Esophagus muscularis mucosa (tissue), 4 donors: ENCODE measurements at places on chromosomes 2 and 18. TPM values are rescaled to one million over a fixed set of nuclear protein-coding genes. Genes with fewer than 3 reads are reported as not detected.

GRCh38 chr18:63762518-63762917 is 12.7 kb upstream of the SERPINB7 start:
- DNase-seq = no peak
- no peak overlapping the region for H3K27ac ChIP-seq
- H3K27me3 ChIP-seq = no peaks in the 10 kb centered on the region
- no peak overlapping the region for H3K4me3 ChIP-seq
- no peaks in the 10 kb centered on the region for H3K4me1 ChIP-seq

DNA sequence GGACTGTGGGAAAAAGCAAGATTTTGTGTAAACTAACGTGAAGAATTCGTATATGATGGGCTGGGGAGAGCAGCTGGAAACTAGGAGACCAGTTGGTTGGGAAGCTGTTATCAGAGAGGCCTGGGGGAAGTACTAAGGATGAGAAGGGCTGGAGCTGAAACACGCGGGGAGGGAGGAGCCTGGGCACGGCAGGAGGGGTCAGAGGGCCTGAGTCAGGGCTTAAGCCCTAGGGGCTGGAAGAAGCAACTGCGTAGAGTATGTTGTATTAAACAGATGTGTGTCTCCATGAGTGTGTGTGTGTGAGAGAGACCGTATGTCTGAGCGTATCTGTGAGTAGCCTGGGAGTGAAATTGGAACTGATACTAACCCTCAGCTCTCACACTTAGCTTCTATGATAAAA is 8.4 kb downstream of the POMC start:
- H3K4me1 ChIP-seq = peaks cover 6% of the 10 kb centered on the region
- no peaks in the 10 kb centered on the region for H3K36me3 ChIP-seq
- DNase-seq = no peak
- H3K27me3 ChIP-seq = no peaks in the 10 kb centered on the region
- no peak overlapping the region for H3K4me3 ChIP-seq

GRCh38 chr2:53768242-53768542 is 588 bp downstream of the CHAC2 start:
- H3K4me1 ChIP-seq = peaks cover 12% of the 10 kb centered on the region
- H3K36me3 ChIP-seq = peaks cover 12% of the 10 kb centered on the region
- H3K4me3 ChIP-seq = peak overlapping the region; percentile 78
- no peak for DNase-seq

- H3K36me3 ChIP-seq = no peaks in the 10 kb centered on the region
- H3K4me1 ChIP-seq = no peaks in the 10 kb centered on the region
- H3K27me3 ChIP-seq = no peaks in the 10 kb centered on the region
- H3K4me3 ChIP-seq = no peak overlapping the region
Measured at GRCh38 chr2:74695663-74696062, 41.6 kb downstream of the SEMA4F start.

DNA sequence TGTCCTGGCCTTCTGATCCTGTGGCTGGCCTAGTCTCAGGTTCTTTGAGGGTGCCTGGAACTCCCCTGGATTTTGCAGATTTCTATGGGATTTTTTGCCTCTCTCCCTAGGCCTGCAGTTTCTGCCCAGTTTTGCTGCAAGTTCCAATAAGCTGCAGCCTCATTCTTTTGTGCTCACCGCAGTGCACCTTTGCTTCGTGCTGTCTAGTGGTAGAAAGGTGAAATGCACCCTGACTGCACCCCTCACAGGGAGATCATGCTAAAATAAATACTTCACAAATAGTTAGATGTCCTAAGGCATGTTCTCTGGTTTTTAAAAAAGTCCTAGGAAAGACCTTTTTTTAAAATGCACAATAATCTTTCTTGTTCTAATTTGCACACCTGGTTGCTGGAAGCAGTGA is 72.5 kb downstream of the GNAL start:
- no peaks in the 10 kb centered on the region for H3K4me1 ChIP-seq
- H3K36me3 ChIP-seq = no peaks in the 10 kb centered on the region
- no peak overlapping the region for H3K27ac ChIP-seq
- H3K27me3 ChIP-seq = no peaks in the 10 kb centered on the region
- peak; percentile 4 for DNase-seq

DNA sequence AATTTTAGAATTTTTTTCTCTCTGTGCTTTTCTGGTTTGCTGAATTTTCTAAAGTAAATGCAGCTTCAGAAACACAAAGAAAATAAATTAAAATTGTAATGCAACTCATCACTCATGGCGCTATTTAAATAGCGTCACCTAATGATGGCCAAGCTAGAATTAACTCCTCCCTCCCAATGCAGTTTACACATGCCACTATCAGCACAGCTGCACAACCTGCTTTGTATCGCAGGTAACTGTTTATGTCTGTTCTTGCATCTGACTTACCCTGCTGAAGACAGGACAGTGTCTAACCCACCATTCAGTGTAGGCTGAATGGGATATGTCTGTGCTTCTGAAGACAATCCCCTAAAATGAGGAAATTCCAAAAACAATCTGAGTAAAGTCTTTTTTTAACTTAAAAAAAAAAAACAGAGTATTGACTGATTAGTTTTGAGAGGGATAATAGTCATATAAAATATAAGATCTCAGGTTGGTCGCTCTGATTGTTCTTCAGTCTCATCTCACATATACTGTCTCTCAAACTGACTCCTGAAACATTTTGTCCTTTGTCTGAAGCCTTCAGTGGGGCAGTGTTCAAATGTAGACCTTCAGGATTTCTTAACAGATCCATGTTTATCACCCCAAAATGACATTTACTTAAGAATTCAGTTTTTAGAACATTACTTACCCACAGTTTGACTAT is 271.4 kb downstream of the ZEB2 start:
- no peak for DNase-seq
- H3K27me3 ChIP-seq = no peaks in the 10 kb centered on the region
- H3K4me3 ChIP-seq = no peak overlapping the region
- no peaks in the 10 kb centered on the region for H3K4me1 ChIP-seq
- H3K36me3 ChIP-seq = no peaks in the 10 kb centered on the region

DNA sequence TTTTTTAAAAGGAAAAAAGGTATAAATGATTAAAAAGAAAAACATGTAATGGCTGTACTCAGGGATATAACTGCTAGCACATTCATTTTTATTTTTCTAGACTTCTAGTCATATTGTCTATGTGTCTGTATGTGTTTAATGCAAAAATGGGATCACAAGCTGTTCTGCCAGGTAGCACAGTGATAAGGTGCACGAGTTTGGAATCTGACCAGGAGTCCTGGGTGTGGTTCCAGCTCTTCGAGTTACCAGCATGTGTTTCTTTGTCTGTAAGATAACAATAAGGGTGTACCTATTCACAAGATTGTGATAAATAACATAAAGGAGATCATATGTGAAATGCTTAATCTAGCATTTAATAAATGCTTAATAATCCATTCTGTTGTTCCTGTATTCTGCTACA is 145.3 kb downstream of the PKP4 start:
- H3K4me3 ChIP-seq = no peak overlapping the region
- H3K27me3 ChIP-seq = no peaks in the 10 kb centered on the region
- no peak overlapping the region for H3K27ac ChIP-seq

DNA sequence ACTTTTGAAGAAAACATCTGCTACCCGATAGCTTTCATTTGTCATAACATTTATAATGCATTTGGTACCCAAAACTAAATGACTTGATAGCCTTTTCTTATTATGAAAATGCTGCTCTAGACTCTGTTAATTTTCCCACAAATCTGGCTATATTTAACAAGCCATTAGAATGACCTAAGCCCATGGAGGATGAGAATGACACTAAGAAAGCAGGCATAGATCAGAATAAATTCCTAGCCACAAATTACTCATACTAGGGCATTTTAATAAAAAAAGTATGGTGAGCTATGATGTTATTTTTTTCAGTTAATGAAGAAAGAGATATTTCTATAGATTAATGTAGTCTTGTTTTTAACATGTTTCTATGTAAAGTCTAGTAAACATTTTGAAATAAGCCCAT is 1728.3 kb downstream of the SUCLG1 start:
- no peaks in the 10 kb centered on the region for H3K4me1 ChIP-seq
- no peaks in the 10 kb centered on the region for H3K27me3 ChIP-seq
- DNase-seq = no peak
- no peak overlapping the region for H3K4me3 ChIP-seq
- H3K27ac ChIP-seq = no peak overlapping the region

GRCh38 chr2:90207454-90208058 is 1516.1 kb downstream of the RPIA start:
- H3K36me3 ChIP-seq = no peaks in the 10 kb centered on the region
- no peaks in the 10 kb centered on the region for H3K27me3 ChIP-seq
- H3K4me3 ChIP-seq = no peak overlapping the region
- DNase-seq = no peak
- no peak overlapping the region for H3K27ac ChIP-seq

DNA sequence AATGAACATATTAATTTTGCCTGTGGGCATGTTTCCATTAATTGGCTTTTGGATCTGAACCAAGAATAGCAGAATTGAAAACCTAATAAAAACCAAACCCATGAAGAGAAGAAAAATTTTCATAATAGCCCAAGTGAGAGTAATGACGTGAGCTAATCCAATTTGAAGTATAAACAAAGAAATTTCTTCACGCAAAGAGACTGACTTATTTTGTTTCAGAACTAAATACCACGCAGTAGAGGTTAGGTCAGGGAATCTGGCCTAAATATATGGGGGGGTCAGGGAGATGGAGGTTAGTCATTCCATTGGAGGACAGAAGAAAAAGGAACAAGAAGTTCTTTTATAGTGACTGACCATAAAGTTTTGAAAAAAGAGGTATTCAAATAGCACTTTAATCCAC is 94.1 kb upstream of the CYP1B1 start:
- H3K36me3 ChIP-seq = no peaks in the 10 kb centered on the region
- no peaks in the 10 kb centered on the region for H3K4me1 ChIP-seq
- H3K27me3 ChIP-seq = no peaks in the 10 kb centered on the region

DNA sequence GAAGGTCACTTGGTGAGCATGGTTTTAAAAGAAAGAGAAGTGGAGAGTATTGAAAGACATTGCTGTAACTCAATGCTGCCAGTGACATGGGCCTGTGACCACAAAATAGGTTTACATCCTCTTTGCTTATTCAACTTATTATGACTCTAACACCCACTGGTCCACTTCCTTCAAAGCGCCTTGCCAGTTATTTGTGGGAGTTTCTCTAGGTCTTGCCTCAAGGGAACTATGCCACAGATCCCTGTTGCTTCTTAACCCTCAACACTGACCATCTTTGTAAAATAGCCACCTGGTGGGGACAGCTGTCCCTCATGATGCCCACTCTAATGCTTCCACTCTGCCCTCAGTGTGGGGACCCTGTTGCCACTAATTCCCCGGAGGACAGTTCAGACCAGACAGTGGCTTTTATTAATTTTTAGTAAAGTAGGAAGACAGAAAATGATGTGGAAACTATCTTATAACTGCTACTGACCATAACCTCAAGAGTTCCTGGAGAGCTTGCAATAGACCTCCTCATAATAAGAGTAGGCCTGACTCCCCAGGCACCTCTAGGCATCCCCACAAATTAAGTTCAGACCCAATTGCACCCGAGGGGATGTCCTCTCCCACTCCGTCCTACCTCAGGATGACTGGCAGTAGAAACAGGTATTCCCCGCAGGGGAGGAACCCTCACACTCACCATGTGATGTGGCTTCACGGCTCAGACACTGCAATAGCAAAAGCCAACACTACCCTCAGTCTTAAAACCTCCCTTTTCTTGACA is 31.3 kb upstream of the SLC25A52 start:
- no peak overlapping the region for H3K4me3 ChIP-seq
- no peak overlapping the region for H3K27ac ChIP-seq
- H3K4me1 ChIP-seq = no peaks in the 10 kb centered on the region

DNA sequence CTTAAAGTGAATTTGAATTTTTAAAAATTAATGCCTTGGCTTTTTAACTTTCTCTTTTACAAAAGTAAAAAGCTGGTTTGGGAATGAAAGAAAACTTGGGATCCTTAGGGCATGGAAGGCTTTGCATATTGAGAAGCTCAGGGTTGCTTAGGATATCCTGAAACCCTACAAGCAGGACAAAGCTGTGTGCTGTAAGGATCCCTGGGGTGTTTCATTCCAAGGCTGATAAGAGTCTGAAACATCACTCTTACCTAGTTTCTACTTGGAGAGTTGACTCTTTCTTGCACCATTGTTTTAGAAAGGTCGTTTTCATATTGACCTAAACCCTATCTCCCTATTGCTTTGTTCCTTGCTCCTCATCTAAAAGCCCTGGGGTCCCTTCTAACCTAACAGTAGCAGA is 325.9 kb upstream of the NT5C1B start:
- H3K4me1 ChIP-seq = peaks cover 16% of the 10 kb centered on the region
- H3K4me3 ChIP-seq = no peak overlapping the region
- no peaks in the 10 kb centered on the region for H3K36me3 ChIP-seq
- no peaks in the 10 kb centered on the region for H3K27me3 ChIP-seq

DNA sequence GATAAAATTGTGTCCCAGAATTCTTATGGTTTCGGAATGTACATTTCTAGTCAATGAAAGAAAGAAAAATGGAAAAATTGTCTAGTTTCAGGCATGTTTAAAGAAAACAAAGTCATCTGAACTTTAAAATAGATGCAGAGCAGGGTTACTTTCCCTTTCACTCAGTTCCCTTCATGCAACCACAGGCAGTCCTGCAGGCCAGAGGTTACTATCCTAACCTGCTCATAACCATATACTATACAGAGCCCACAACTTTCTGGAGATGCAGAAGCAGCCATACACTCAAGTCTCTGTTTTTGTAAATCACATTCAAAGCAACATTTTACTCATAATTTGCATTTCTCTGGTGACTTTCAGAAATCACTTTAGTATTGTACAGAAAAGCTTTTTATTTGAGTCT is 690.3 kb downstream of the MBD2 start:
- no peak overlapping the region for H3K27ac ChIP-seq
- no peak for DNase-seq
- H3K4me1 ChIP-seq = no peaks in the 10 kb centered on the region
- H3K4me3 ChIP-seq = no peak overlapping the region
- no peaks in the 10 kb centered on the region for H3K36me3 ChIP-seq
- H3K27me3 ChIP-seq = no peaks in the 10 kb centered on the region

- no peak for DNase-seq
- H3K27me3 ChIP-seq = no peaks in the 10 kb centered on the region
- peak overlapping the region; percentile 56 for H3K4me3 ChIP-seq
Measured at GRCh38 chr2:109031476-109032228, 42.6 kb upstream of the EDAR start.

GRCh38 chr2:210528716-210529115 is 27.7 kb upstream of the CPS1 start:
- no peak overlapping the region for H3K4me3 ChIP-seq
- H3K4me1 ChIP-seq = no peaks in the 10 kb centered on the region
- H3K27me3 ChIP-seq = no peaks in the 10 kb centered on the region
- H3K27ac ChIP-seq = no peak overlapping the region

ASXL2 gene
- 23.5 TPM for total RNA-seq

SANBR gene
- 5.3 TPM for total RNA-seq

NYAP2 gene
- not detected for total RNA-seq

DPY30 gene
- total RNA-seq = 83.1 TPM

SFTPB gene
- total RNA-seq = 119 TPM
